Natural killer cell treated with Interleukin-12 subunit alpha and Interleukin-12 subunit beta and Interleukin-15 and Interleukin-18, amount 100 ng/mL, for 72 hours (primary cell): ENCODE measurements at places on chromosomes 4 and X.

GRCh38 chr4:123317211-123317610 is 79.4 kb upstream of the SPRY1 start:
- no peak for DNase-seq

GRCh38 chr4:71389149-71389827 is 50.5 kb downstream of the SLC4A4 start:
- DNase-seq, result no peak

GRCh38 chr4:153453402-153453801 is 12.8 kb upstream of the TMEM131L start:
- DNase-seq, result no peak

GRCh38 chrX:20116087-20116576 is 575 bp downstream of the MAP7D2 start:
- no peak for DNase-seq

GRCh38 chrX:39854772-39855747 is 242.7 kb downstream of the BCOR start:
- peak; percentile 85 for DNase-seq

DNA sequence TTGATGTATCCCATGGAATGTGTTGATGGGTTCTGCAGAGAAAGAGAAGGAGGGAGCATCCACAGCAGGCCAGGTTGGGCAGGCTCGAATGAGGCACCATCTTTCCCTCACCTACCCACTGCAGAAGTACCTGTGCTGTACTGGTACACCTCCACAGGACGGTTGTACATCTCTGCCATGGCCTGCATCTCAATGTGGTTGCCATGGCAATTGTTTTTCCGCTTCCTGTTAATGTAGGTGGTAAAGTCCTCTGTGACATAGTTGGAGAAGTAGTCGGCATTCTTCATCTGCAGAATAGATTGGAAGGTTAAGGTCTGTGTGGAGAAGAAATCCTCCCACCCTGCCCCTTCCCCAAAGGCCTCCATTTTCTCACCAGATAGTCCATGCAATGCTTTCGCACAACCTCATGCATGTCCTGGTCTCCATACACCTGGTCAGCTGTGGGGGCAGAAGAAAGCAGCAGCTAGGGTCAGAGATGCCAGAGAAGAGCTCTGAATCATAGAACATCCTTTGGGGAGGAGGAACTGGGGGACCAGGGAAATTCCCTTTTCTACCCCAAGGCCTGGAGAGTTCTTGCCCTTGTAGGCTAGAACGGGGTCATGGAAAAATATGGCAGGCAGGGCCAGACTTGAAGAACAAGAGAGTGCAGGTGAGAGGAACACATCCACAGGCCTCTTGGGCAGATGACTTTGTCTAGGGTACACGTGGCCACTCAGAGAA is 15.9 kb upstream of the PIM2 start:
- no peak for DNase-seq

DNA sequence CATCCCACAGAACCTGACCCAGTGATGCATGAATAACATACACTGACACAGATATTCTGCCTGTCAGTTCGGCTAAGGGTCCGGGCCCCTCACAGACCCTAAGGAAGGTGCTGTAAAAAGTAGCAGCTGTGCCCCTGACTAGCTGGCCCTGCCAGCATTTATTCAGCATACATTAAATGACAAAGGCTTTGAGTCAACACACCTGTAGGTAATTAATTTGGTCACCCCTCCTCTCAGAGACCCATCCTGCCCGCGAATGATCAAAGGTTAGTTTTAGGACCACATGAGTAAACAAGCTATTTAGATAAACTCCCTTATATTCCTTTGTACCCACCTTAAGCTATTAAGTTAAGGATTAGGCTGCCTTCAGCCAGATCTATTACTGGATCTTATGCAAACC is 429.0 kb upstream of the NWD2 start:
- no peak for DNase-seq

- DNase-seq, result no peak
These were observed 2.7 kb downstream of the N4BP2 start for GRCh38 chr4:40059362-40059761.

- peak; percentile 95 for DNase-seq
These were observed at the start of gene CLCN5 for GRCh38 chrX:49922291-49923241. Gene CLCN5, plus strand, starts transcription at chrX:49922596. Its CDS starts 2,703 bp downstream, at chrX:49925299.

GRCh38 chrX:153599192-153600031 is 473 bp upstream of the CCNQ start:
- DNase-seq, result peak; percentile 92
